ENCODE measurements at places on chromosomes 4 and X.

DNA sequence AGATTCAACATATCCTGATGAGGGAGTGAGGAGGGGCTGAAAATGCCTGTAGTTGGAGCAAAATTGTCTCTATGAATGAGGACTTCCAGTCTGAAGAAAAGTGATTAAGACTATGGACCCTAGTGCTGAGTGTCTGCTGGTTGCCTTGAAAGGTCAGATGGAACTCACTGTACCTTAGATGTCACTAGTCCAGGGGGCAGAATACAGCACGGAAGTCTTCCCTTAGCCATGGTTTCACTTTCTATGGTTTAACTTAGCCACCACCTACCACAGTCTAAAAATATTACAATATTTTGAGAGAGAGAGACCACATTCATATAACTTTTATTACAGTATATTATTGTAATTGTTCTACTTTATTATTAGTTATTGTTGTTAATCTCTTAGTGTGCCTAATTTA, 223.1 kb downstream of the FMR1NB start:
- H3K4me1 ChIP-seq, result no peaks in the 10 kb centered on the region
- ATAC-seq, result no peak
- no peak overlapping the region for H3K4me3 ChIP-seq
- H3K27me3 ChIP-seq, result no peaks in the 10 kb centered on the region
- no peak overlapping the region for H3K27ac ChIP-seq
- H3K36me3 ChIP-seq, result no peaks in the 10 kb centered on the region

DNA sequence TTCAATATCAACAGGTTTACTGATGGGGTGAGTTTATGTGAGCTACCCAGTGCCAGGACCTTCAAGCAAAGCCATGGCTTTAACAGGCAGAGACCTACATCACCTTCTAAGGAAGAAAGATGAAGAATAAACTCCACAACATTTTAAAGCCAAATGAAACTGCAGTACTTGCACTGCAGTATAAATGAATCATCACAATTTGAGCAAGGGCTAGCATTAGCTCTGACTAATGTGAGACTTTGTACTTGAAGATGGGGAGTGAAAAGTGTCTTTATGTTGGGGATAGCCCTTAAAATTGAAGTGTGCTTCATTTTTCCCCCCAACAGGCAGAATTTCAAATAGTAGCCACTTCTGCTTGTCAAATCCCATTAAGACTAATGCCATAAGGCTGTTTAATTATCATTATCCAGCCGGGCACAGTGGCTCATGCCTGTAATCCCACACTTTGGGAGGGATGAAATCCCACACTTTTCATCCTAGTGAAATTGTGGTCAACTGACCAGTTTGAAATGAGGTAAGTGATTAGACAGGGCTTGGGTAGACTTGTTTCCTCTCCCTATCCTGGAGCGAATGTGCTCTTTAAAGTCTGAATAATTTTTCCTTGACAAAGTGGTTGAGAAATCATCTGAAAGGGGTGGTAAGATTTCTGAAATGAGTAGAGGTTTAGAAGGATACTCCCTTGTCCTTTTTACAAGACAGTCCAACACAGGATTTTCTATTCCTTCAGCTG, 27.2 kb upstream of the GPR34 start:
- peak; percentile 40 for ATAC-seq
- H3K4me1 ChIP-seq, result peaks cover 7% of the 10 kb centered on the region
- peaks cover 84% of the 10 kb centered on the region for H3K36me3 ChIP-seq
- H3K27ac ChIP-seq, result no peak overlapping the region
- H3K4me3 ChIP-seq, result no peak overlapping the region

GRCh38 chrX:48045410-48046311, 25.8 kb downstream of the ZNF630 start:
- H3K4me3 ChIP-seq, result no peak overlapping the region
- no peaks in the 10 kb centered on the region for H3K27me3 ChIP-seq
- H3K4me1 ChIP-seq, result no peaks in the 10 kb centered on the region
- H3K27ac ChIP-seq, result no peak overlapping the region
- no peak for ATAC-seq

GRCh38 chr4:184369871-184370270, 104.5 kb downstream of the IRF2 start:
- H3K4me3 ChIP-seq, result no peak overlapping the region
- H3K27me3 ChIP-seq, result no peaks in the 10 kb centered on the region
- no peak for ATAC-seq
- no peaks in the 10 kb centered on the region for H3K36me3 ChIP-seq

DNA sequence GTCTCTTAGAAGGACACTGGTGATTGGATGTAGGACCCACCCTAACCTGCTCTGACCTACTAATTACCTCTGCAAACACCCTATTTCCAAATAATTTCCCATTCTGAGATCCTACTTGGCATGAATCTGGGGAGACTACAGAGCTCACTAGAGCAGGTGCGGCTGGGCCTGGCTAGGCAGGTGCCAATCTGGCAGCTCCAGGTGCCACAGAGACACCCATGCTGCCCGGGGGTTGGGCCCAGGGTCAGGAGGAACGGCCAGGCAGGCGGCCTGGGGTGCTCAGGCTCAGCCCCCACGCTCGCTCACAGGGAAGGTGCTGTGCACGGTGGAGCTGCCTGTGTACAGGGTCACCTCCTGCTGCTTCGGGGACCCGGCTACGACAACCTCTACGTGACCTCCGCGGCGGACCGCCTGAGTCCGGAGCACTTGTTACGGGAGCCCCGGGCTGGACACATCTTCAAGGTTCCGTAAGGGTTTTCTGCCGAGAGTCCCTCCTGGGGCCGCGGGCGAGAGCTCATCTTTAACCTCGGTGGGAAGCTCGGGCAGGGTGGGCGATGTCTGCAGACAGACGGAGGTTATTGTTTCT, 26.5 kb upstream of the PLCXD1 start:
- no peaks in the 10 kb centered on the region for H3K27me3 ChIP-seq
- H3K4me1 ChIP-seq, result peaks cover 13% of the 10 kb centered on the region
- H3K27ac ChIP-seq, result no peak overlapping the region
- H3K36me3 ChIP-seq, result no peaks in the 10 kb centered on the region
- no peak for ATAC-seq
- H3K4me3 ChIP-seq, result no peak overlapping the region

DNA sequence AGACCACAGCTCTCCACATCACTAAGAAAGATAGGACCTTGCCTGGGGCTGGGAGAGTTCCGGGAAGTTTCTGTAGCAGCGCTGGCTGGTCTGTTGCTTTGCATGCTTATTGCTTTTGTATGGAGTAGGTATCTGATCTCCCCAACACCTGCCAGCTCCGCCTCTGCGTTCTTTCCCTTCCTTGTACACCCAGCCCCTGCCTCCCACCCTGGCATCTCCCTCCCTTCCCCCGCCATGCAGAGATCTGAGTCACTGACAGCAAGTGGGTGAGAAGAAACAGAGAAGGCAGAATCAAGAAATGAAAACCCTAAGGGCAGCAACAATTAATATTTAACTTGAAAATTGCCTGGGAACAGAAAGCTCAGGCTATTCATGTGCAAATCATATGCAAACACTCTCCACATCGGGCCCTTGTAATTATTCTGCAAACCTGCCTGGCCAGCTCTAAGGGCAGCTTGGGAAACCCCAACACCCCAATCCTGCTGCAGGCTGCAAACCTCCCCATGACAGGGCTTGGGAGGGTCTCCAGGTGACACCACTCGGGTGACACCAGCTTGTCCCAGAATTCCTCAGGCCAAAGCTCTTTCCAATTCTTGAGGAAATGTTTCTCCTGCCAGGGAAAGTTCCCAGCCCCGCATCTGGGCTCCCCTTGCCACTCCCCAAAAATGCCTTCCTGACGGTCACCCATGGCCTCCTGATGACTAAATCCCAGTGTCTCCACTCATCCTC, 257.2 kb downstream of the FBXW7 start:
- no peaks in the 10 kb centered on the region for H3K27me3 ChIP-seq
- no peaks in the 10 kb centered on the region for H3K36me3 ChIP-seq
- H3K4me1 ChIP-seq, result peaks cover 13% of the 10 kb centered on the region
- no peak overlapping the region for H3K4me3 ChIP-seq
- no peak for ATAC-seq
- no peak overlapping the region for H3K27ac ChIP-seq

- ATAC-seq, result no peak
- H3K27ac ChIP-seq, result no peak overlapping the region
- no peaks in the 10 kb centered on the region for H3K36me3 ChIP-seq
- H3K4me3 ChIP-seq, result no peak overlapping the region
These were observed 66.2 kb upstream of the PGRMC2 start for GRCh38 chr4:128353791-128354190.

- no peak overlapping the region for H3K4me3 ChIP-seq
- peaks cover 54% of the 10 kb centered on the region for H3K36me3 ChIP-seq
- ATAC-seq, result peak; percentile 53
- no peaks in the 10 kb centered on the region for H3K4me1 ChIP-seq
- no peak overlapping the region for H3K27ac ChIP-seq
These were observed 31.2 kb downstream of the CCNI start for GRCh38 chr4:77044461-77045150.

DNA sequence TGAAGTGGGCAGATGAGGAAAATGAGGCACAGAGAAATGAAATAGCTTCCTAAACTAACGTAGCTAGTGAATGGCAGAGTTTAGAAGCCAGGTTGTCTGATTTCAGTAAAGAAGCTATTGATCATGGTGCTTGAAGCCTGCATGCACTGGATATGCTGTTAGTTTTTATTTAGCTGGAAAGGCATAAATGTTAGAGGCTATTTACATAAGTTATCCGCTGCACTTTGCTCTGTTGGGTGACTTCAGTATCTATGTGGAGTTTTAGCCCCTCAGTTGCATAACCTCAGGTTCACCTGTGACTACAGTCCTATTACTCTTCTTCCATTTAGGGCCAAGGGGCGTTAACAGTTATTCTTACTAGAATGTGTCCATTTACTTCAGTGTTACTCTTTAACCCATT, 522.4 kb upstream of the RPS6KA3 start:
- H3K27me3 ChIP-seq, result no peaks in the 10 kb centered on the region
- H3K4me3 ChIP-seq, result no peak overlapping the region
- H3K4me1 ChIP-seq, result no peaks in the 10 kb centered on the region
- no peak overlapping the region for H3K27ac ChIP-seq

DNA sequence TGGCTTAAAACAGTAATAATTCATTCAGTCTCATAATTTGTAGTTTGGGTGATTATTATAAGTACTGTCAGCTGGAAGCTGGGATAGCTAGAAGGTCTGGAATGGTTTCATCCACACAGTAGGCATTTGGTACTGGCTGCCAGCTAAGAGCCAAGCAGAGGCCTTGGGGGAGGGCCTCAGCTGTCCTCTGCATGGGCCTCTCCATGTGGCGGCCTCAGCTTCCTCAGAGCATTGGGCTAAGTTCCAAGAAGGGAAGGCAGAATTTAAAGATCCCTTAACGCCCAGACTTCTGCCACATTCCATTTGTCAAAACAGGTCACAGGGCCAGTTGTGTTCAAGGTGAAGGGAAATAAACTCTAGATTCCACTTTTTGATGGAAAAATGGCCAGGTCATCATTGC, 93.3 kb downstream of the NEUROG2 start:
- H3K27me3 ChIP-seq, result no peaks in the 10 kb centered on the region
- ATAC-seq, result no peak

DNA sequence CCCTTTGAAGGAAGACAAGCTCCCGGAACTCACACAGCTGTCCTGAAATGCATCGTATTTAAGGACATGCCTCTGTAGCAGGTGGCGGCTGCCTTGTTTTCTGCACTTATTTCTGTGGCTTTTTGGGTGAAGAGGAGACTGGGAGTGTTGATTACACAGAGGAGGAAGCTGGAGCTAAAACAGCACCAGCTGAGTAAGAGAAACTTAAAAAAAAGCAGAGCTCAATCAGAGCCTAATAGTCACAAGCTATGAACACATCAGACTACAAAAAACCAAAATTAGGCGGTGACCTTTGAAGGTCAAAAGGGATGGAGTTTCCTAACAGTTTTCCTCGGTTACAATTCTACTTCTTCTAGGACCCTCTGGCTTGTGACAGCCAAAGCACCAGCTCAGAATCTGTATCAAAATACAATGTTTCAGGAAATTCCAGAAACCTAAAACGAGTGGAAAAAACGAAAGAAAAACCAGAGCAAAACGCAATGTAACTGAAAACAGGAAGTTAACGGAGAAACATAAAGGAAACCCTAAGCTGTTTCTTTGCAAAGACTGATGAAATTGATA, 13.5 kb downstream of the PRKX start:
- peak overlapping the region; percentile 91 for H3K27ac ChIP-seq
- H3K36me3 ChIP-seq, result peaks cover 34% of the 10 kb centered on the region
- H3K27me3 ChIP-seq, result no peaks in the 10 kb centered on the region

- no peaks in the 10 kb centered on the region for H3K27me3 ChIP-seq
- no peaks in the 10 kb centered on the region for H3K4me1 ChIP-seq
- H3K36me3 ChIP-seq, result no peaks in the 10 kb centered on the region
These were observed 17.7 kb upstream of the XKRX start for GRCh38 chrX:100946299-100946927.

GRCh38 chrX:131577999-131578734, 34.3 kb downstream of the OR13H1 start:
- H3K27ac ChIP-seq, result no peak overlapping the region
- no peaks in the 10 kb centered on the region for H3K4me1 ChIP-seq
- no peaks in the 10 kb centered on the region for H3K36me3 ChIP-seq
- ATAC-seq, result no peak
- H3K27me3 ChIP-seq, result peaks cover 4% of the 10 kb centered on the region

- no peak overlapping the region for H3K27ac ChIP-seq
- no peaks in the 10 kb centered on the region for H3K36me3 ChIP-seq
- ATAC-seq, result no peak
- peaks cover 5% of the 10 kb centered on the region for H3K4me1 ChIP-seq
- H3K4me3 ChIP-seq, result no peak overlapping the region
- no peaks in the 10 kb centered on the region for H3K27me3 ChIP-seq
These were observed 181.0 kb downstream of the MAML3 start for GRCh38 chr4:139973015-139973414.

DNA sequence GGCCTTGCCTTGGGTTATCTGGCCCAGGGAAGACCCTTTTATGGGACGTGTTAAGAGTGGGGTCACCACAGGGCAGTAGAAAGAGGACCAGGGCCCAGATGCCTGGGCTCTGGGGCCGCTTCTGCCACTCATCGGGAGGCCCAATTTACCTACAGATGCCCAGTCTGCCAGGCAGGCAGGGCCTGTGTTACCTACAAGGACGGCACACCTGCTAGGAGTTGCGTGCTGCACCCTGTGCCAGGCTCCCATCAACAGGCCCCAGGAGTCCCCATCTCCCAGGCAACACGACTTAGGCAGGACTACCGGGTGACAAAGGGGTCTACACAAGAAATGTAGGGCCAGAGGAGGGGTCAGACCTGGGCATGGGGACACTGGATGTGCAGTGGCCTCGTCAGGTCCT, 34.6 kb downstream of the WDR1 start:
- no peaks in the 10 kb centered on the region for H3K27me3 ChIP-seq

DNA sequence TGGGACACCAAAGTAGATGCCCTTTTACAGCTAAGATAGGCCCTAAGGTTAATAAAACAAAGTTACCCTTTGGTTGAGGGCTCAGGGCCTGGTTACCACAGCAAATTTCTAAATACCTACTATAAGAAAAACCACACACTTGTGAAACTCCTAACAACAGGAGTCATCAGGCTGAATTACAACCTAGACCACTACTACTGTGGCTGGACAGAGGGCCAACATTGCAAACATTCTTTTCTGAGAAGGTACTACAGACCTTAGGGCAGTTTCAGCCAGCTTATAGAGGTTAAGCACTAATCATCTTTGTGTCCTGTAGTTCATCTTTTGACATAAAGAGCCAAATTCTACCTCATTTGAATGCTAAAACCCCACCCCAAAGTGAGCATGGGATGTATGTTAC, 504.0 kb downstream of the RAPGEF2 start:
- H3K27ac ChIP-seq, result no peak overlapping the region
- H3K27me3 ChIP-seq, result no peaks in the 10 kb centered on the region
- no peak overlapping the region for H3K4me3 ChIP-seq
- no peak for ATAC-seq
